ENCODE measurements at places on chromosomes 3 and 15.

DNA sequence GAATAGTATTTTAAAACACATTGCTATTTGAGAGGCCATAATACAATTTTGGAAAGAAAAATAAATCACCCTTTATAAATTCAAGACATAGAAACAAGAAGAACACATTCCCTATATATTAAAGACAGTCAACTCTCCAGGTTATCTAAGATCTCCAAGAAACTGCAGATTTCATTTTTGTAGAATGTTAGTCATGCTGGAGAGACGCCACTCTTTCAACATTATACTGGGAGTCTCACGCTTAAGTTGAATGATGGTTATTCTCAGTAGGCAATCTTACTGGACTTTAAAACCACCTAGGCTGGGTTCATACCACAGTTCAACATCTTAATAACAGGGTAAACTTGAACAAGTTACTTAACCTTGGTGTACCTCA lies 3.6 kb upstream of the CHRM5 start:
- no peak for DNase-seq

GRCh38 chr3:182789371-182789770 lies 3.9 kb upstream of the ATP11B start:
- DNase-seq = peak; percentile 22

- no peak for DNase-seq
These were observed 7.0 kb downstream of the DISP2 start for GRCh38 chr15:40365016-40365415.

GRCh38 chr3:52153389-52154096 lies 680 bp downstream of the POC1A start:
- DNase-seq = peak; percentile 26

GRCh38 chr3:55169608-55170072 lies 241.8 kb upstream of the LRTM1 start:
- no peak for DNase-seq

DNA sequence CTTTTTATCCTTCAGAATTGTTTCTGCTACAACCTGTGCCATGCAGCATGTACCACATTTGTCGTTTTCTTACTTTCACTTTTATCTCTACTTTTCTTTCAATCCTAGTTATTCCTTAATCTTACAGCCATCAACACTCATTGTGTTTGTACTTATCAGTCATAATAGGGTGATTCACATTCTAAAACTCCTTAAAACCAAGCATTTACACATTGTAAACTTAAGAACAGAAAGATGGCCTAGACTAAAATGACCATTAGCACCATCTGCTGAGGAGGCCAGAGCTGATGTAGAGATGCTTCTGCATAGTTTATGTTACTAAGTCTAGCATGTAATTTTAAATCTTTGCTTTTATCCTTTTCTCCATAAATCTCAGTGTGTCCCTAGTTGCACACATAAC lies 25.5 kb downstream of the EIF2AK4 start:
- no peak for DNase-seq

DNA sequence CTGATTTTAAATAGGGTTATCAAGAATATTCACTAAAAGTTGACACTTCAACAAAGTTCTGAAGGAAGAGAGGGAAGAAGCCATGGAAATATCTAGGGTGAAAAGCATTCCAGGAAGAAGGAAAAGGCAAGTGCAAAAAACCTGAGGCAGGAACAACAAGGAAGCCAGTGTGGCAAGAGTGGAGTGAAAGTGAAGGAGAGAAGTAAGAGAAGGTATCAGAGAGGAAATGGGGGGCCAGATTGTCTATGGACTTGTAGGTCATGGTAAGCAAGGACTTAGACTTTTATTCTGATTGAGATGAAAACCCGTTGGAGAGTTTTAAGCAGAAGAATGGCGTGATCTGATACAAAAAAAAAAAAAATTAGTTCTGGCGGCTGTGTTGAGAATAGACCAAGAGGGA lies 18.5 kb upstream of the ZNF609 start:
- DNase-seq = no peak

GRCh38 chr3:71989165-71989564 lies 204.2 kb upstream of the PROK2 start:
- no peak for DNase-seq

- DNase-seq = peak; percentile 67
These were observed 37.2 kb downstream of the BHLHE40 start for GRCh38 chr3:5016211-5017161.

DNA sequence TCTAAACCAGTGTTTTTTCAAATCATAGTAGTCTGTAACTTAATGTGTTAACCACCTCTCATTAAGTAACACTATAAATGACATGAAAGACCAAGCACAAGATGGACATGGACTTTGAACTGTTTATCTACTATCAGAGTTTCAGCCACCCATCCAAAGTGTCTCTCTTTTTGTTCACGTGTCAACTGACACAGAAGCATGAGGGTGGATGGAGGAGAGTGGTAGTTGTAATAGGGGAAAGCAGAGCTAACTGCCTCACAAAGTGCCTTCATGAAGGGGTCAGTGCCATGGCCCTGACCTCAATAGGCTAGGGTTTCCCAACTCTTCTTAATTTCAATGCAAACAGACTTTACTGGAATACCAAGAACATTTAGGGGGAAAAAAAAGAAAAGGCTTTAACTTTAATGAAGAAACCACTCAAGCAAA lies 32.1 kb upstream of the TRPM7 start:
- no peak for DNase-seq

DNA sequence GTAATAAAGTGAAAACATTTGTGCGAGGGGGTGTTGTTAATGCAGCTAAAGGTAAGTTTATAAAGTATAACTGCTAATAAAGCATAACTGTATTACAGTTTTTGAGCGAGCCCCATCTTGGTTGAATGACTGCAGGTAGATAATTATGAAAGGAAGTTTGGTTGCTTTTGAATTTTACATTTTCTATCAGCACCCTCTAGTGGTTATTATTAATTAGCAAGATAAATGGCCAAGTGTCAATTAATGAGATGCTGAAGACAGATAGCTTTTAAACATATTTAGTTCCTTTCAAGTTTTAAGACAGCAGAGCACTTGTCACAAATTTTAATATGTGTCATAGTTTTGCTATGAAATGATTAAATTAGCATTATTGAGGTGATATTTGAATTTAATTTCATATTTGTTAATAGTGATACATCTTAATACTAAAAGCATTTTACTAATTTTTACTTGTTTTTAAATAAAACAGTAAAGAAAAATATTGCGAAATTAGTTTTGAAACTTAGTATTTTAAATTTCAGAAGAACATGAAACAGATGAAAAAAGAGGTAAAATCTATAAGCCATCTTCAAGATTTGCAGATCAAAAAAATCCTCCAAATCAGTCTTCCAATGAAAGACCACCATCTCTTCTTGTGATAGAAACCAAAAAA lies 15.1 kb downstream of the U2SURP start:
- DNase-seq = peak; percentile 42

DNA sequence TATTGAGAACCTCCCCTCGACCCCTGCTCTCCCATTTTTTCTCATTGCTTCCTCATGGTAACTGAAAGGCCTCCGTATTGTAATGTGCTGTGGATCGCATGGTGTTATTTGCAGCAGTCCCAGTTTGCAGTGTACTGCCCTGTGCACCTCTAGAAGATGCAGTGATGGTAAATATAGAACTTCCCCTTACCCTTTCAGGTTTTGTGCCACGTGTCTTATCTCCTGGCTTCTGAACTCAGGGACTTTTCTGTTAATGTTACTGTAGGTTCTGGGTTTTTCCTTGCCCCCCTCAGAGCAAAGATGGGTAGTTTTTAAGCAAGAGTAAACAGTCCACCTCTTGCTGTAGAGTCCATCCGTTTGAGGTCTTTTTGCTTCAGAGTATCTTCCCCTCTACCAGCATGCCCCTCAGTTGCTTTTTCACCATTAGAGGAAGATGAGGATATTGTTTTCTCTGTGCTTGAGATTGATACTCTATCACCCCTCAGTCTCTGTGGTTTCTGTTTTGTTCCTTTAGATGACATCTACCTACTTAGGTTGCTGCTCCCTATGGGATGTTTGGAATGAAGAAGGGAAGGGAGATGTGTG lies 22.4 kb downstream of the CHD2 start:
- no peak for DNase-seq

DNA sequence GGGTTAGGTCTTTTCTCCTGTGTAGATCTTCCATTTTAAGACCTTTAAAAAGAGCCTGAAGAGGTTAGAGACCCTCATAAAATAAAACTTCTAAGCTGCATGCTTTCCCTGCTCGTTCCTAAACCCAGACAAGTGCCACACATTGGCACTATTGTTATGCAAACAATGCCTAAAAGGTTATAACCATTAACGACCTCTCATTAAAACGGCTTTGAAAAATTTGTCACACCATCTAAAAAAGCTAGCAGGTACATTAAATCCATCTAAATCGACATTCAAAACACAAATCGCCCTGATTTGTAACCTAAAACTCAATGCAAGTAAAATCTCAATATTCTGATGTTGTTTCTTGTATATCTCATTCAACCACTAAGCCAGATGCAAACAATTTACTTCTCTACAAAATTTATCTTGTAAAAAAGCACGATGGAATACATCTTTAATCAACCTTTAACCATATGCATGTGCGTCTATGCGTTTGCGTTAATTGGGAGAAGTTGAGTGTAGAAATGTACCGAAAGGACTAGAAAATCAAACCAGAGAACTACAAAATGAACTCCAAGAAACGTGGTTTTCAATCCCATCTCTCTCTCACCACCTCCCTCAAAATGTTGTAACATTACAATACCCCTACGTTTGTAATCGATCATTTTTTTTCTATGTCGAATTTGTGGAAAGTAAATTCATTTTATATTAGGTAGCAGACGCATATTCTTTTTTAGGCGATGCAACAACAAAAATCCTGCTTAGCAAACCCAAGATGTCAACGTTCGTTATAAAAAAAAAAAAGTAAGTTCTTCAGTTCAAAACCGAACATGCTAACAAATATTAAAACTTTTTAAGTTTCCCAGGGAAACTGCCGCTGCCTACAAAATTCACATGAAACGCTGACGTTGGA lies 1.2 kb downstream of the ALDH1A2 start:
- DNase-seq = no peak

DNA sequence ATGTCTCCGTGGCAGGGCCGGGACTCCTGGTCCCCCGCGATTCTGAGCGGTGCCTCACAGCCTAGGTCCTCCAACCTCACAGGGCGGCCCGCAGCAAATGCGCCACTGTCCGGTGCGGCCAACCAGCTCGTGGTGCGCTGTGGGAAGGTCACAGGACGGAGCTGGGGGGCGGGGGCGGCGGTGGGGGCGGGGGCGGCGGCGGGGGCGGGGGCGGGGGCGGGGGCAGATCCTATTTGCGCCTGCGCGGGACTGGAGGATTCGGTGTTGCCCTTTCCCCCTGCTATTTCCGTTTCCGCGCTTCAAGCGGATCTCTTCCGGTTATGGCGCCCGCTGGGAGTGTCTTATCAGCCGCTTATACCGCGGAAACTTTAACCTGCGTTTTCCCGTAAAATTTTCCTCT lies 106.7 kb upstream of the SNRPN start:
- no peak for DNase-seq

DNA sequence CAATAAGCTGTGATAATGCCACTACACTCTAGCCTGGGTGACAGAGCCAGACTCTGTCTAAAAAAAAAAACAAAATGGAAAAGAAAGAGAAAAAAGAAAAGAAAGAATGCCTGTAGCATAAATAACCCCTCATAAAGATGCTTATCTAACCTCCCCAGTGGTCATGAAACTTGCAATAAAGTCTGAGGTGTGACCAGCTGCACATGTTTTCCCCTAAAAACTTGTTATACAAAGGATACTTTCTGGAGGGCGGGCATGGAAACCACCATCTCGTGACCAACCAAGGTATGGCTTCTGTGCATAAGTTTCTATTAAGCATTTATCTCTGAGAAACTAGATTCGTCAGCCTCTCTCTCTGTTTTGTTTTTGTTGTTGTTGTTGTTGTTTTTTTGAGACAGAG lies 21.8 kb downstream of the CCDC32 start:
- DNase-seq = no peak

GRCh38 chr3:10008588-10009344 lies 17.5 kb upstream of the FANCD2 start:
- DNase-seq = no peak
